Panc1 (cell line): ENCODE measurements at places on chromosomes 2 and 18.

- no peak for DNase-seq
Measured at GRCh38 chr18:41966943-41967342, 11.9 kb downstream of the PIK3C3 start.

DNA sequence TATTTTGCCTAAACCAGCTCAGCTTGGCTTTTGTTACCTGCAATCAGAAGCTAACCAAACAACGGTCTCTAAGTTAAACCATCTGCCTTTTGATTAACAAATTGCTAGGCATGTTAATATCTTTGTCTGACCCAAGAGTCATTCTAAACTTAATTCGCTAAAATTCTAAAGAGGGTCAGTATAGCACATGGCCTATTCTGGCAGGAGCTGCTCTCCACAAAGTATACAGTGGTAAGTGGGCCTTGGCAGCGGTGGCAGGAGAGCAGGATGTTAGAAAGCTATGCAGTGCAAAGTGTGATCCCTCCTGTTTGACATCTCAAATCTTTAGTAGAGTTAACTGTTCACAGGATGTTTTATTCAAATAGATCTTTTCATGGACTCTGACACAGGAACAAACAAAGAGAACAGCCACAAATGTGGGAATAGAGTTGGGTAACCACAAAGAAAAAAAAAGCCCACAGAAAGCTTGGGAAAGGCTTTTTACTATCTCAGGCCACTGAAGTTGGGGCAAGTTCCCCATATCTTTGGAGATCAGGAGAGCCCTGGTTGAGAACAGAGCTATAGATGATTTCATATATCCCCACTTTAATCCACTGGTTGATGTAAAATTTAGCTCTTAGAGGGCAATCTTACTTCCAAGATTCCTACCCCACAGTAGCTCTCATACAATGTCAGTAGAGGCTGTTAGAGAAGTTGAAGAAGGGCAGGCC lies 10.6 kb downstream of the CFAP210 start:
- no peak for DNase-seq

GRCh38 chr2:59713577-59713976 lies 839.9 kb downstream of the BCL11A start:
- DNase-seq, result no peak

- no peak for DNase-seq
Measured at GRCh38 chr18:74013955-74014354, 133.7 kb downstream of the FBXO15 start.

- no peak for DNase-seq
Measured at GRCh38 chr2:53629001-53629400, 138.6 kb upstream of the CHAC2 start.

GRCh38 chr18:36406805-36407204 lies 109.3 kb downstream of the FHOD3 start:
- DNase-seq, result no peak

DNA sequence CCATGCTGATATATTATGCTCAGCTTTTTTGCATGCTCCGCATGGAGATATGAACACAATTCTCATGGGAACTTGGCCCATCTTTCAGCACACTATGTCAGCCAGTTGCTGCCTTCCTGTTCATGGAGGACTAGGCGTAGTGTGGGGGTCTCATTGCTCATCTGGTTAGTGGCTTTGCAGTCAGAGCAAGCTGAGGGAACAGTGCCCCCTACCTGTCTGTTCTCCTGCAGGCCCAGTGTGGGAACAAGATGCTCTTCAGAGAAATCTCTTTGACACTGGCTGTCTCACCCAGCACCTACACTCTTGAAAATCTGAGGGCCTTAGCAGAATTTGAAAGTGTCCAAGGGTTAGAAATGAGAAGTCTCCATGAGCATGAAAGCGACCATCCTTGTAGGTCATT lies 47.1 kb downstream of the SPTBN1 start:
- no peak for DNase-seq

DNA sequence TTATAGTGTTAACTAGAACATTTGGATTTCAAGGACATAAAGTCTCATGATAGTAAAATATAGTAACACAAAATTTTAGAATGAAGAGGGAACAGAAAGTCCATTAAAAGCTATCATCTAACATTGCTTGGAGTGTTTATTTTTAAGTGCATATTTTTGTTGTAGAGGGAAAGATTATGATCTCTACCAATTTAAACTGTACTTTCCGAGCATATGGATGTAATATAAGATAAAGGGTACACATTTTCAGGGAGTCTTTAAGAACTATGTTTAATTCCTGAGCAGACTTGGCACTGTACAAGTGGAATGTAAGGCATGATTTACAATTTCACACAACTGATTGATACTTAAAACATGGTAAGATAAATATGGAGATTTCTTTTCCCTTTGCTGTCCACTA lies 34.2 kb upstream of the ZNF804A start:
- no peak for DNase-seq

- no peak for DNase-seq
Measured at GRCh38 chr2:173880561-173880960, 84.6 kb downstream of the SP3 start.

DNA sequence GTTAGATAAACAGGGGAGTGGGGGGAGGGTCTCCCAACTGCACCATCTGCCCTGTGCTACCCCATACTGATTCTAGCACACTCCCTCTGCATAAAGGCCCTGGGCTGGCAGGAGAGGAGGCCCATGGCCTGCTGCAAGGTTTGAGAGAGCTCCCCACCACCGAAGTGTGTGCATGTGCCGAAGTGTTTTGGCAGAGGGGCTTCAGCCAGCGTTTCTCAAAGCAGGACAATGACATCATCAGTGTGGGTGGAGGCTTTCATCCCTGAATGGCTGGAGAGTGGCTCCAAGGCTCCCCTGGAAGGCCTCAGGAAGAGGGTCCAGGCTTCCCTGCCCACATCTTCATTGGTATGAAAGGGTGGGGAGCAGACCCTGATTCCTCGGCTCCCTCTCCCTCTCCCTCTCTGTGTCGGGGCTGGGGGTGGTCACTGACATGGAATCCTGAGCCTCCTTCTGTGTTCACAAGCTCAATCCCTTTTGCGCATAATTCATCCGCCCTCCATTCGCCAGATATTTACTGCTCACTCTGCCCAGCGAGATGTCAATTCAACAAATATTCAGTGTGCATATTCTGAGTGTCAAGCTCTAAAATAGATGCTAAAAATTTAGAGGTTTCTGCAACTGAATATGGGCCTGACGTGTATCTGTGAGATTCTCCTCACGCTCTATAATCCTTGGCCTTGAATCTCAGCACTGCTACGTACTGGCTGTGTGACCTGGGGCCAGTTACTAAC lies 122.1 kb downstream of the CELF4 start:
- DNase-seq, result no peak

GRCh38 chr2:11187731-11188130 lies 32.5 kb downstream of the SLC66A3 start:
- DNase-seq, result no peak

DNA sequence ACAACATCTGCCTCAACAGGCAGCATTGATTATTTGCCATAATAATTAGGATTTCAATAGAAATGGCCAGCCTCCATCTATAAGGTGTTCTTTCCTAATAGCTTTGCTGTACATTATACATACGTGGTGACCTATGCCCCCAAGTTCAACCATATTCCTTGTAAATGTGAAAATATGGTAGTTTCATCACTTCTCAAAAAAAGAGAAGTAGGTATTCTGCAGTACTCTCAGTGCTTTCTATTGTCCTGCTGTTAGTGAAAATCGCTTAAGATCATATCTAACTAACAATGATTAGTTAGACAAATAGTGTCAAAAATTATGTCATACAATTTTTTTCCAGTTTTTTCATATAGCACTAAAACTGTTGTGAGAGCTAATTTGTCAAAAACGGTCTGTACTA lies 79.6 kb downstream of the SLC4A10 start:
- DNase-seq, result no peak

GRCh38 chr2:6723865-6724604 lies 141.7 kb downstream of the CMPK2 start:
- DNase-seq, result no peak

DNA sequence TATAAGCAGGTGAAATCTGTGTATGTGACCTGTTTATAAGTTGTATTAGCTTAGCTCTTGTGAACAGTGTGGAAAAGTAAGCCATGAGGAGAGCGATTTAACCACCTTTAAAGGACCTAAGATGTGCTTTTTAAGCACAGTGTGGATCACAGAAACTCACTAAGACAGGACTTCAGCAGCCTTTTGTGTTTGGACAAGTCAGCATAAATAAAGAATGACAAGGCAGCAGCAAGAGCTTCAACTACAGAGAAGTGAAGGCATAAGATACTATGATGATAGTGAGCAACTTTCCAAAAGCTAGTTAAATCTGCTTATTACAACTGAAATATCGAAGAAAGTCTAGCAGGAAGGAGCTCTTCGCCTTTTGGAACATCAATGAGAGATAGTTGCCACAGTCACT lies 8.9 kb downstream of the HNRNPA3 start:
- DNase-seq, result no peak

DNA sequence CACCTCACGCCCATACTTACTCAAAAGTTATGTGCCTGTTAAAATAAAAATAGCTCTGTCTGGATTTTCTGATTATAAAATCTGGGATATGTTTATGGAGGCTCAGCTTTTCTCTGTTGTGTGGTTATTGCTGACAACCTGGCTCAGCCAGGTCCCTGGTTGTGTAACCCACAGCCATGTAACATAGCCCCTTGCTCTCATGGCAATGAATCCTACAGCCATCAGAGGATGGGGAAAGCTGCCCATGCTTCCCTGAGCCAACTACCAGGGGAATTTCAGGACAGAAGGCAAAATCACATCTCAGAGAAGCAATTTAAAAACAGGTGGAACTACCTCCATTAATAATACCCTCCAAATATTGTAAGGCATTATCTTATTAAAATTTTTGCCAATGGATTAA lies 29.7 kb downstream of the ST8SIA5 start:
- DNase-seq, result no peak

DNA sequence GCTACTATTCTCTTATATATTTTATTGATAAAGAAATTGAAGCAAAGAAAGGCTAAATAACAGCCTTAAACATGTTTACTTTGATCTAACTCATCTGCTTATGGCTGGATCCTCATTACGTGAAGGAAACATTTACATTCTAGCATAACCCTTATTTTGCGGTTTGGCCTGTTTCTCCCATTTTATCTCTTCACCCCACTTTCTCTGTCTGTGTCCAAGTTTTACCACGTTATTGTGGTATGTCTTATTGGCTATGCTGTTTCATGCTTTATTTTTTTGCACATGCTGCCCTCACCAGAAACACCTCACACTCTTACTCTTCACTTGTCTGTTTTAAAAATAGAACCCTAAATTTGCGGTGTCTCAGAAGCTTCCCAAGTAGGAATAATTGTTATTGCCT lies 78.5 kb downstream of the RPIA start:
- DNase-seq, result no peak

GRCh38 chr2:74502720-74503505 lies 3.5 kb upstream of the LBX2 start:
- no peak for DNase-seq

DNA sequence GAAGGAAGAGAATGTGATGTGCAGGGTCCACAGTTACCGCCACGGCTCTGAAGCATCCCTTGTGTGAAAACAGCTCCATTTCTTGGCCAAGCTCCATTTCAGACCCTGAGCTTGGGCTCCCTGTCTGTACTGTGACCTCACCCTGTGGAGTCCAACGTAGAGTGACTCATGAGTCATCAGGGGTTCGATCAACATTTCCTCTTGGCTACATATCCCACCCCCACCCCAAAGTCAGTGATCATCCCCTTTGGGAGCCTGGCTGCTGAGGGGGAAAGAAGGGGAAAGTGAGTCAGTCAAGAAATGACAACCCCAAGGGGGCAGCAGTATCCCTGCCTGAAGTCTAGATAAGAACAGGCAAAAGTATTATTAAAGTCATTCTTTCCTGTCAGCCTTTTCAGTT lies 62.2 kb downstream of the PAPOLG start:
- DNase-seq, result no peak

- DNase-seq, result no peak
Measured at GRCh38 chr2:1731963-1732768, 12.1 kb downstream of the PXDN start.

DNA sequence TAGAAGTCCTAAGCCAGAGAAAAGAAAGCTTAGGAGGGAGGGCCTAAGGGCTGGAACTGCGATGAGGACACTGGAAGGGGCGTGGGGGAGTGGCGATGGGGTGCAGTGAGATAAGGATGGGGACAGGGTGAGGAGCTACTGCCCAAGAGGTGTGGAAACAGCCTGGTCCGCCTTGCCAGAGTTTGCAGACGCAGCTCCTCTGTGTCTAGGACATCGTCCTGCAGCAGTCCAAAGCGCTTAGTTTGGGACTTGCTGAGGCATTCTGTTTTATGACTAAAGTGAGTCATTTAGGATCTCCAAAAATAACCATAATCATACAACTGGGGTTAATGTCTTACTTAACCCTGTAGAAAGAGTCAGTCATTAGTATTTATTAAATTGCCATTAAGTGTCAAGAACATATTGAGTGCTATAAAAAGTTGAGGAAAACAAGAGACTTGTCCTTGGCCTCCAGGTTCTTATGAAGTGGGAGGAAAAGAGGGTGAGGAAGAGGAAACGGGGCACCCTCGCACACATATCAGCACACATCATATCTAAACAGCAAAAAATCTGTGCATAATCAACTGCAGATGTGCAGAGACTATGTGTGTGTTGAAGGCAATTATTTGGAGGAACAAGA lies 74.8 kb downstream of the CDK15 start:
- DNase-seq, result no peak

- DNase-seq, result no peak
Measured at GRCh38 chr2:176493226-176493825, 224.1 kb downstream of the MTX2 start.

GRCh38 chr2:75292826-75293225 lies 93.5 kb upstream of the TACR1 start:
- DNase-seq, result no peak

GRCh38 chr2:200635251-200635650 lies 49.4 kb downstream of the AOX1 start:
- DNase-seq, result no peak

GRCh38 chr2:121699421-121700333 lies 37.0 kb downstream of the NIFK start:
- peak; percentile 82 for DNase-seq

DNA sequence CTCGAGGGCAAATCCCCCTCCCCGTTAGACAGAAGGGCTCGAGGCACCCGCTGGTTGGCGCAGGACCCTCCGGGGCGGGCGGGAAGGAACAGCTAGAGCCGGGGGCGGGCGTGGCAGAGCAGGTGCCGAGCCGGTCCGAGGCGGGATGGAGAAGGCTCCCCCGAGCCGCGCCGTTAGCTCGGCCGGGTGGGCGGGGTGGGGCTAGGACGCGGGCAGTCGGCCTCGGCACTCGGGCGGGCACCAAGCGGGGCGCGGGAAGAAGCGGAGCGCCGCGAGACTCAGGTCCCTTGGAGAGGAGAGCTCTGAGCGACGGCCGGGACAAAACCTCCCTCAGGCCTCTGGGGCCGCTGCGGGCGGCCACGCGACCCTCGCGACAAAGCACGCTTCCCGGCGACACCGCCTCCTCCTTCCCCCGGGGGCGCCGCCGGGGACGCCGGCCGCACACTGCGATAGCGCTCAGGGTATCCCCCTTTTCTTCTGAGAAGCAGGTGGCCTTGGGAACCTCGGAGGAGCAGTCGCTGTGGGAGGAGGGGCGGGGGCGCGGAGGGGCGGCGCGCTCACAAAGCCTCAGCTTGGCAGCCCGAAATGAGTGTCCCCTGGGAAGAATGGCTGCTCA lies 721 bp downstream of the FHOD3 start:
- no peak for DNase-seq

- DNase-seq, result no peak
Measured at GRCh38 chr2:109450574-109451273, 163.0 kb downstream of the SEPTIN10 start.

GRCh38 chr2:68971591-68972231 lies 2.7 kb upstream of the GKN1 start:
- DNase-seq, result no peak

- no peak for DNase-seq
Measured at GRCh38 chr2:11778923-11779757, 32.7 kb downstream of the LPIN1 start.

- DNase-seq, result no peak
Measured at GRCh38 chr2:70005216-70005615, 43.8 kb upstream of the ASPRV1 start.
